ENCODE measurements at places on chromosomes 11 and 22. TPM values are rescaled to one million over a fixed set of nuclear protein-coding genes. Genes with fewer than 3 reads are reported as not detected.

TRPM5 gene
- not detected for total RNA-seq

RFPL2 gene
- not detected for total RNA-seq

TSG101 gene
- 48.7 TPM for total RNA-seq

SYT8 gene
- not detected for total RNA-seq

UBQLNL gene
- not detected for total RNA-seq

RAG2 gene
- not detected for total RNA-seq

PGA4 gene
- total RNA-seq: not detected

SHISAL1 gene
- not detected for total RNA-seq
